ENCODE measurements at places on chromosomes 12 and 14. TPM values are rescaled to one million over a fixed set of nuclear protein-coding genes. Genes with fewer than 3 reads are reported as not detected.

Gene EXOC3L4
- total RNA-seq = 5.4 TPM

- peaks cover 11% of the 10 kb centered on the region for H3K4me1 ChIP-seq
- H3K4me3 ChIP-seq = no peak overlapping the region
- H3K36me3 ChIP-seq = peaks cover 26% of the 10 kb centered on the region
- peak overlapping the region; percentile 65 for H3K27ac ChIP-seq
- no peak for DNase-seq
Measured at GRCh38 chr14:69657950-69658355, 46.6 kb downstream of the SUSD6 start.

DNA sequence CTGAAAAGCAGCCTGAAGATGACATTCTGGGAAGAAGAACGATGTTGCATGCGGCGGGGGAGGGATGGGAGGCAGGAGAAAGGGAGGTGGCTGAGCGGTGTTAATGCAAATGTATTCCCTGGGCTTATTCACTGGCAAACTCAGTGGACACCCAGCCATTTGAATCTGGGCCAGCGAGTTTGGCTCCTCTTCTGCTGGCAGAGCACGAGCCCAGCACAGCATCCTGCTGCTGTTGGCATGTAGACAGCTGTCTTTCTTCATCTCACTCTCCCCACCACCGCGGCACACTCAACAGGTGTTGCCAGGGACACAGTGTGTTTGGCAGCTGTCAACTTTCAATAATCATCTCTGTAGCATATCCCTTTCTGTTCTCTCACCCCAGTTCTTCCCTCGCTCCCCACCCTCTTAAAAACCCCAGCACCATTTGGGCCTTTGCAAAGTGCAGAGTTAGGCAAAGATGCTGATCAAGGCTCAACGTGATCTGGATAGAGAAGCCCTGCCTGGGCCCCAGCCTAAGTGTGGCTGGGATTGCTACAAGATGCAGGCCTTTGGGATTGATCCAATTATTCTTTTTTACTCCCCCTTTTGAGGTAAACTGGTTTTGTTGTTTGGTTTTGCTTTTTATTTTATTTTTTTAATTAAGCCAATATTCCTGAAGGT, 131.9 kb downstream of the EXOC5 start:
- no peak overlapping the region for H3K4me3 ChIP-seq
- H3K27me3 ChIP-seq = peaks cover 2% of the 10 kb centered on the region
- no peak for DNase-seq
- no peaks in the 10 kb centered on the region for H3K4me1 ChIP-seq

GRCh38 chr14:100816950-100817901, 8.7 kb upstream of the MEG3 start:
- peaks cover 17% of the 10 kb centered on the region for H3K4me1 ChIP-seq
- no peak overlapping the region for H3K4me3 ChIP-seq
- no peaks in the 10 kb centered on the region for H3K36me3 ChIP-seq
- H3K27ac ChIP-seq = no peak overlapping the region
- H3K27me3 ChIP-seq = no peaks in the 10 kb centered on the region

- no peaks in the 10 kb centered on the region for H3K36me3 ChIP-seq
- H3K27ac ChIP-seq = no peak overlapping the region
- no peaks in the 10 kb centered on the region for H3K27me3 ChIP-seq
- H3K4me1 ChIP-seq = no peaks in the 10 kb centered on the region
Measured at GRCh38 chr12:97713270-97713669, 250.7 kb downstream of the RMST start.

- peaks cover 10% of the 10 kb centered on the region for H3K36me3 ChIP-seq
- H3K4me1 ChIP-seq = peaks cover 24% of the 10 kb centered on the region
- H3K27me3 ChIP-seq = no peaks in the 10 kb centered on the region
- no peak overlapping the region for H3K27ac ChIP-seq
Measured at GRCh38 chr14:77612011-77612620, 4.3 kb downstream of the SPTLC2 start.

Gene TAS2R13
- 0.44 TPM for total RNA-seq

DNA sequence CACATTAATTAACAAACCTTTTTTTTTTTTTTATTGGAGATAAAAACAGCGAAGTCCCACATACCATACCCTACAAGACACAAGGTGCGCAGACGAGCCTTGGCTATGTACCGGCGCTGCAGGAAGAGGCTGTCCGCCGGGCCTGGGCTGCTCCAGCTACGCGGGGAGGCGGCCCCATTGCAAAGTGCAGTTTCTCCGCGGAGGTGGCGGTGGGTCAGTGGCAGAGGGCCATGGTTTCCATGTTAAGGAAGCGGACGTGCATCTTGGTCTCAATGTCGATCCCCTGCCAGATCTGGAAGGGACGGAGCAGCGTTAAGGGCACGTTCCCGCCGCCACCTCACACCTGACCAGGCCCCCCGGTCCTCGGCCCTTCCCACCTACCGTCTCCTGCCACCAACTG, 60.3 kb downstream of the TESC start:
- H3K27ac ChIP-seq = no peak overlapping the region
- H3K27me3 ChIP-seq = no peaks in the 10 kb centered on the region
- H3K36me3 ChIP-seq = no peaks in the 10 kb centered on the region
- no peak overlapping the region for H3K4me3 ChIP-seq
- DNase-seq = no peak

- no peaks in the 10 kb centered on the region for H3K4me1 ChIP-seq
- H3K36me3 ChIP-seq = no peaks in the 10 kb centered on the region
- H3K27me3 ChIP-seq = no peaks in the 10 kb centered on the region
- H3K27ac ChIP-seq = no peak overlapping the region
Measured at GRCh38 chr12:80794551-80794950, 77.8 kb downstream of the MYF5 start.

DNA sequence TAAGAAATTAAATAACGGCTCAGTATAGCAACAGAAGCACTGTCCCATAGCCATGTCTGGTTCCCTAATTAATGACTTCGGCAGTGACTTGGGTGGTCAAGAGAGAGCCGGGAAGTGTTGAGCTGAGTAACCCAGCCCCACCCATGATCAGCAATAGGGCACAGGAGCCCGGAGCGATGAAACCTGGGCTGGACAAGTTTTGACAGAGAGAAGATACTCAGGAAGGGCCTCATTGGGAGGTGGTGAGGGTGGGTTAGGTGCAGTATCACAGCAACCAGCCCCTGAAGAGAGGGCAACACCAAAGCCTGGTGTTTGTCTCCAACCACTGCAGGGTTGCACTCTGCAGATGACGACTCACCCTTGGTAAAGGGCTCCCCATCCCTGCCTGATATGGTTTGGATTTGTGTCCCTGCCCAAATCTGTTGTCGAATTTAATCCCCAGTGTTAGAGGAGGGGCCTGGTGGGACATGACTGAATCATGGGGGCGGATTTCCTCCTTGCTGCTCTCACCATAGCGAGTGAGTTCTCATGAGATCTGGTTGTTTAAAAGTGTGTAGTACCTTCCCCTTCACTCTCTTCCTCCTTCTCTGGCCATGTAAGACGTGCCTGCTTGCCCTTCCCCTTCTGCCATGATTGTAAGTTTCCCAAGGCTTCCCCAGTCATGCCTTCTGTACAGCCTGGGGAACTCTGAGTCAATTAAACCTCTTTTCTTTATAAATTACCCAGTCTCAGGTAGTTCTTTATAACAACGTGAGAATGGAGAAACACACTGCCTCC, 124.9 kb upstream of the MED13L start:
- no peak overlapping the region for H3K4me3 ChIP-seq
- peak overlapping the region; percentile 34 for H3K27ac ChIP-seq
- H3K4me1 ChIP-seq = peaks cover 7% of the 10 kb centered on the region
- no peaks in the 10 kb centered on the region for H3K36me3 ChIP-seq
- H3K27me3 ChIP-seq = no peaks in the 10 kb centered on the region

DNA sequence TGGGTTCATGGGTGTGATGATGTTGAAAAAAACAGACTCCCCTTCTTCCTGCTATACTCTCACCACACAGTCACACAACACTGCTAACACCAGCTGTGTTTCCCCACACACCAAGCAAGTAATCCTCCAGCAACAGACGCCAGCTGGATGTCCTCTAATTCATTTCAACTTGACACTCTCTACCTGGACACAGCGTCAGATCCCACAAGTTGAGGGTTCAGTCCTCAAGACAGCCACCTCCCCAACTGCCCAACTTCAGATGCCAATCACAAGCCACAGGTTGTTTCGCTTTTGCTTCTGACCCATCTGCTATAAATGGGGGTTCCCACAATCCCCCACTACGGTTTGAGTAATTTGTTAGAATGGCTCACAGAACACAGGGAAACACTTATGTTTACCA, 49.3 kb downstream of the TMEM30B start:
- H3K4me3 ChIP-seq = no peak overlapping the region
- H3K4me1 ChIP-seq = no peaks in the 10 kb centered on the region
- H3K27me3 ChIP-seq = peaks cover 11% of the 10 kb centered on the region
- DNase-seq = no peak
- H3K36me3 ChIP-seq = no peaks in the 10 kb centered on the region

Gene GUCY2C
- not detected for total RNA-seq
